ENCODE measurements at places on chromosomes 11 and 22.
A peak's percentile ranks its signal among the peaks of the same experiment; 100 is the strongest.

- DNase-seq: no peak
These were observed 236.1 kb upstream of the CADM1 start for GRCh38 chr11:115740324-115740723.

DNA sequence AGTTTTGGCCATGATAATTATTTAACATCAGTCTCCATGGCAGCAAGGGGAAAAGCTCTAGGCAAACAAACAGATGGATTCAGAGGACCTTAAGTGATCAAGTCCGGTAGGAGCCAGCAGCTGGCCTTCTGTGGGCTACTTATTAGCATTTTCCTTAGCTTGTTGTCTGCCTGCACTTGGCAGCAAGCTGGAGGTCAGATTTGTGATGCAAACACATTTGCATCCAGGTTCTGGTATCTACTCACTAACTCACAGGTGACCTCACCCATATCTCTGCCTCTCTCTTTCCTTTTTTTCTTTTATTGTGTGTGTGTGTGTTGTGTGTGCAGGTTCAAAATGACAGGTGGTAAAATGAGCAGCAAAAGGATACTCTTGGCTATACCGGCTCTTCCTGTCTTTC is 32.3 kb downstream of the ARHGAP42 start:
- DNase-seq: no peak

GRCh38 chr22:31681349-31682345 is 19.6 kb upstream of the PISD start:
- DNase-seq: no peak

DNA sequence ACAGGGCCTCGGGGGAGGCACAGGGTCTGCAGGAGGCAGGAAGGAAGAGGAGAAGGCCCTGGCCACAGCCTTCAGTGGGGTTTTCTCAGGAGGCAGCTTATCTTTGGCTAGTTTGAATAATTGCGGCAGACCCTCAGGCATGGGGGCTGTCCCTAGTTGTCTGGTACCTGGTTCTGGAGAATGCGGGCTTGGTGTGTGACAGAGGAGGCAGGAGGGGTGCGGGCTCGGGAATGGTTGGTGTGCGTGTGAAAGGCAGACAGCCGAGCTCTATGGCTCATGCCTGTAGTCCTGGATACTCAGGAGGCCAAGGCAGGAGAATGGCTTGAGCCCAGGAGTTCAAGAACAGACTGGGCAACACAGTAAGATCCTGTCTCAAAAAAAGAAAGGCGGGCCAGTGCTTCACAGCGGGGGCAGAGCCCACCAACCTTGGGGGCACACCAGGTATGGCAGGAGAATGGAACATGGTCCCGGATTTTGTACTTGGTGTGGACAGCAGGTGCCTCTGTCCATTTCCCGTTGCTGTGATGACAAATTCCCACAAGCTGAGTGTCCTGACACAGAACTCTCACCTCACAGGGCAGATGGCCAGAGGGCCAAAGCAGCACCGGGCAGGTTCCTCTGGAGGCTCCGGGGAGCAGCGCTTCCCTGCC is 640.6 kb downstream of the TBC1D22A start:
- DNase-seq: no peak

DNA sequence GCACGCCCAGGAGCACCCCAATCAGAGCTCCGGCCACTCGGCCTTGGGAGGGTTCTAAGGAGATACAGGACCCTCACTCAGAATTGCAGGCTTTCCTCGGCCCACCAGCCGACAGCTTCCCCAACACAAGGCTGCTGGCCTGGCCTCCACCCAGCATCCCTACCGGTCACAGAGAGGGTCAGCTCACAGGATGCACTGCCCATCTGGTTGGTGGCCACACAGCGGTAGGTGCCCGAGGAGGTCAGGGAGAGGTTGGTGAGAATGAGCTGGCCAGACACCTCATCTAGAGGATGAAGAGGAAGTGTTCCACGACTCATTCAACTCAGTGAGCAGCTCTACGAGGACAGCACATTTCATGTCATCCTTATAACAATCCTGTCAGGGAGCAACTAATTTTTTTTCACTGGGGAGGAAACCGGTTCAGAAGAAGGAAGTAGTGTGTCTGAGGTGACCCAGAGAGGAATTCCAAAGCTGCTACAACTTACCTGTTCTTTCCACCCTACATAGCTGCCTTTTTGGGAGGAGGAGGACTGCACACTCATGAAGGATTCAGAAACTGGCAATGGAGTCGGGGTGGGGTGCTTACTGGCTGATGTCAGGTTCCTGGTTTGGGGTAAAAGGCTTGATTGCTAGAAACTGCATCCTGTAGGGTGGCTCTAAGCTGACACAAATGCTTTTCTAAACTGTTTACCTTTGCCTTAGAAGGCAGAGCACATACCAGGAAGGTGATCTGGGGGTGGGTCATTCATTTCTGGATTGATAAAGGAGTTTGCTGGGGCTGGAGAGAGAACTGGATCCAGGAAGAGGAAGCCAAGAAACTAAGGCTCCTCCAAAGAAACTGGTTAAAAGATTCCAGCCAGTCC is 3.3 kb downstream of the VSIG2 start:
- DNase-seq: no peak

GRCh38 chr22:36352803-36353507 is 34.8 kb downstream of the MYH9 start:
- DNase-seq: no peak

- DNase-seq: no peak
These were observed 20.0 kb downstream of the LDLRAD3 start for GRCh38 chr11:35963911-35964310.

GRCh38 chr11:116167706-116168458 is 604.9 kb downstream of the BUD13 start:
- no peak for DNase-seq

DNA sequence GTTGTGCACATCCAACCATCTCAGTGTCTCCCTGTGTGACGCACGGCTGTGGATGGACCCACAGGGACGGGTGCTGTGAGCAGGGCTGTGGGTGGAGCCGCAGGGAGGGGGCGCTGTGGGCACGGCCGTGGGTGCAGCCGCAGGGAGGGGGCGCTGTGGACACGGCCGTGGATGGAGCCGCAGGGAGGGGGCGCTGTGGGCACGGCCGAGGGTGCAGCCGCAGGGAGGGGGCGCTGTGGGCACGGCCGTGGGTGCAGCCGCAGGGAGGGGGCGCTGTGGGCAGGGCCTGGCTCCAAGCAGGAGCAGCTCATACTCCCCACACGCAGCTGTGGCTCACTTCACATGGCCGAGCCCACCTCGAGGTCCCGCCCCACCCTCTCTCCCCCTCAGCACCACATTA is 6.0 kb upstream of the MAPK11 start:
- peak; percentile 55 for DNase-seq

DNA sequence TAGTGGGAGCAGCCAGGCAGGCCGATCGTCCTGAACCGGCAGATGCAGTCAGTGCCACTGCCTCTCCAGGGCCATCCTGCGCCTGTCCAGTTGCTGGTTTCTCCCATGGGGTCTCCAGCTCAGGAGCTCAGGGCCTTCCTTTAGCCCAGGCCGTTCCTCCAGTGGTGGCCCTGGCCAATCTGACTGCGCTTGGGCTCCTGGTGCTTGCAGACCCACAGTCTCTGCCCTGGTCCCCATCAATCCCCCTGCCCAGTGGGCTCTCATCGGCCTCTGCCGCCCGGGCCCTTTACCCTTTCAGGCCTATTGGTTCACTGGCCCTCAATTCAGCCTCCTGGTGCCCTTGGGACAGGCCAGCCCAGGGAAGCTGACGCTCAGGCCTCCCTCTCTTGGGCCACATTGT is 29.2 kb upstream of the TSKU start:
- DNase-seq: no peak

- DNase-seq: no peak
These were observed 293.8 kb downstream of the BUD13 start for GRCh38 chr11:116478669-116479668.

All from stimulated activated CD8-positive, alpha-beta memory T cell treated with anti-CD3 and anti-CD28 coated beads, Interleukin-2, amount 100 ng/mL, for 48 hours (primary cell).